Stimulated activated CD4-positive, alpha-beta T cell treated with anti-CD3 and anti-CD28 coated beads, TNF-alpha, amount 100 ng/mL, for 48 hours (primary cell): ENCODE measurements at places on chromosomes 2 and 18.

DNA sequence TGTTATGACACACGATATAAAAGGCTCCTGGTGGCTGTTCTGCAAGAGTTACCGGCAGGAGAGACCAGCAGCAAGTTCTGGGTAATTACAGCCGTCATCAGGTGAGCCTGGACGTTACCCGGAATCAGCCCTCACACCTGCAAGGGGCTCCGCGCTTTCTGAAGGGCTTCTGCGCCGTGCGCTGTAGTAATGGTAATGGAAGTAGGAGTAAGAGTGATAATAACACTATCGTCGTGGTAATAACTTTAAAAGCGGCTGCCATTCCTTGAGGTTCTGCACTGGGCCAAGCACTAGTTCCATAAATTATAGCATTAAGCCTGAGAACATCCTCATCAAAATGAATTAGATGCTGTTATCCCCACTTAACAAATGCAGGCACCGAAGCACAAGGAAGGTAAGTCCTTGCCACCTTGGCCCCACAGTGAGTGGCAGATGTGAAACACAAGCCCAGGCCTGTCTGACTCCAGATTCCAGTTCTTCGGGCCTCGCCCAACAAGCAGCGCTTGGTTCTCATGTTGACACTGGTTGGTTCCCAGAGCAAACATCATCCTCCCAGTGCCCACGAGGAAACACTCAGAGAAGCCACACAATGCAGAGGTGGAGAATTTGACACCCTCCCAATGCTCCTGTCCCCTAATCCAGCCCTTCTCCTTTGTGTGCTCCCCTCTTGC is 205.2 kb downstream of the EIPR1 start:
- no peak for DNase-seq

DNA sequence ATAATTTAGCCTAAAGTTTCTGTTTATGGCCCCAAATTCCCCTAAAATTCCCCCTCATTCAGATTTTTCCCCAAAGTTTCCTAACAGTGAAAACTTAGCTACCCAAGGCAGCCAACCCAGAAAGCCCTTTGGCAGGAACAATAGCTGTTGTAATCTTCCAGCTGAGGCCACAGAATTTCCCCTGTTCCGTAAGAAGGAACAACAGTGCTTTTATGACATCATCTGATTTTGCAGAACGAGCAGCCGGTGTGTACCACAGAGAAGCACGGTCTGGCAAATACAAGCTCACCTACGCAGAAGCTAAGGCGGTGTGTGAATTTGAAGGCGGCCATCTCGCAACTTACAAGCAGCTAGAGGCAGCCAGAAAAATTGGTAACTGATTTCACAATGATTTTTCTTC is 6.3 kb downstream of the TNFAIP6 start:
- DNase-seq: no peak

- DNase-seq: no peak
Measured at GRCh38 chr18:59718108-59718463, 20.9 kb upstream of the CCBE1 start.

GRCh38 chr2:27779417-27780055 is 8.0 kb downstream of the MRPL33 start:
- DNase-seq: no peak

- DNase-seq: no peak
Measured at GRCh38 chr2:41294331-41294730, 753.5 kb upstream of the PKDCC start.

DNA sequence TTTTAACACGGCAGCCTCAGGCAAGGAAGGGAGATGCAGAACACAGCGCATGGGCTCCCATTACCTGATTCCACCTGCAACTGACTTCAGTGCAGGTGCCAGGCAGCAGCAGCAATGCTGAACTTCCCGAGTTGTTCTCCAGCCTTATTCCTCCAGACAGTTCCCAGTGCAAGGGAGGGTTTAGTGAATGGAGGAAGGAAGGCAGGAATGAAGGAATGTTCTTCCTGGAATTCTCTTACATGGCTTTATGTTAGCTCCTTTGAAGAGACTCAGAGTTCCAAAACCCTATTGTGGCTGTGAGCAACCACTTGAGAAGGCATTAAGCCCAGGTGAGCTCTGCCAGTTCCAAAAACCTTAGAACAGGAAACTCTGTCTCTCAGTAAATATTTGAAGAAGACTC is 45.5 kb downstream of the SERPINB7 start:
- DNase-seq: no peak

GRCh38 chr2:168935810-168936581 is 34.9 kb downstream of the G6PC2 start:
- no peak for DNase-seq

DNA sequence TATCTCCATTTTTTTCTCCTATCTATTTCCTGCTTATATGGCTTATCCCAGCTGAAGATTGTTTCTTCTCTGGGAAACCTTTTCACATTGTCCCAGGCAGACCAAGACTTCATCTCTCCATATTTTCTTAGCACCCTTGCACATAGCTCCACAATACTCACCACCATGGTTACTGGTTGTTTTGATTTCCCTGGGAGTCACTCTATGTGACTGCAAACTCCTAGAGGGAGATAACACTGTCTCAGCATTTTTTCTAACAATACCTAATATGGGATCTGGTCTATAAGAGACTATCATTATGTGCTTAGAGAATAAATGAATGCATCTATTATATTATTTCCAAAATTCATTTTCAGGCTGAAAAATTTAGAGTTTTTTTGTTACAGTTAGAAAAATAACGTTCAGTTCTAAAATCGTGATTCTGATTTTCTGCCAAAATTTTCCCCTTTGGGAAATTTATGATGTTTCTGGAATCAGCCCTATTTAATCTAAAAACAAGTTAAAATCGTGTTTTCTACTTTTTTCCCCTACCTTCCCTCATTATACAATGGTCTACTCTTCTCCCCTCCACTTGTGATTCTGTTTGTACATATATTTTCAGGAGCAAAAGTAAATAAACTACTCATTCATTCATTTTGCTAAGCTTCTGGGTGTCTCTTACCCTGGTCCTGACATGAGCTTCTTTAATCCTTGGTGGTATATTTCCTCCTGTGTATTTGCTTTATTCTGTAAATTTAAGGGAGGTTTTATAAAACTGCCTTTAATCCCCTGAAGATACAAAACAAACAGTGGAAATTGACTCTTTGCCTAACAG is 95.4 kb downstream of the HNMT start:
- DNase-seq: no peak

DNA sequence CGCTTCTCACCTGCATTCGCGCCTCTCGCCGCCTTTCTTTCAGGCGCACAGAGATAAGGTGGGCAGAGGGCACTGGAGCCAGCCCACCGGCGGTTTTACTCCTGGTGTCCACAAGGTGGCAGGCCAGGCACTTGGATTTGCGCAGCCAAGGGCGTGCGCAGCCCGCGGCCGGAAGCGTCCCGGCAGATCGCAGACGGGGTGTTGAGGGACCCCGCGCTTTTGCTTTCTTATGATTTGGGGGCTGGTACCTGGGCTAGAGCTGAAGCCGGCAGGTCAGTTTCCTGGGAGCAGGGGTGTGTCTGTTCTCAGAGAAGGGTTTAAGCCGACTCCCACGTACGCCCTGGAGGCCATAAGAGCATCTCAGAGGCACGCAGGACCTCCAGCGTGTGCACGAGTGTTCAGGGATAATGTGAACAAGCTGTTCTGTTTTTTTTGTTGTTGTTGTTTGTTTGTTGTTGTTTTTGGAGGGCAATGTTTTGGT is 305.6 kb upstream of the CXCR4 start:
- peak; percentile 75 for DNase-seq

- no peak for DNase-seq
Measured at GRCh38 chr18:77113361-77114151, 19.0 kb downstream of the MBP start.

- DNase-seq: no peak
Measured at GRCh38 chr2:12050396-12050795, 304.0 kb downstream of the LPIN1 start.

DNA sequence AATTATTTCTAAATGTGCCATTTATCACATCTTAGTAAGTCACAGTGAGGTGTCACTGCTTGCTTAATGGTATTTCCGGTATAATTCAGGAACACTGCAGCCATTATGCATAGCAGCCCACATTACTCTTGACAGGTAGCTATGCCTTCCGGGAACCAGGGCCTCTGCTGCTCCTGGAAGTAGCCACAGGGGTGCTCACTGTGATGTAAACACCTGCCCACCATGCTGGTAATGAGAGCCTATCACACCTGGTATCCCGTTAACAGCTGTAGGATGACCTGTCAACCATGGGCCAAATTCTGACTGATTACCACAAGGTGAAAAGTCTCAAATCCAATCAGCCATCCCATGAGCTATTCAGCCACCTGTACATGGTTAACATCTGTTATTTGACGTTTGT is 647.0 kb upstream of the NXPH2 start:
- no peak for DNase-seq

DNA sequence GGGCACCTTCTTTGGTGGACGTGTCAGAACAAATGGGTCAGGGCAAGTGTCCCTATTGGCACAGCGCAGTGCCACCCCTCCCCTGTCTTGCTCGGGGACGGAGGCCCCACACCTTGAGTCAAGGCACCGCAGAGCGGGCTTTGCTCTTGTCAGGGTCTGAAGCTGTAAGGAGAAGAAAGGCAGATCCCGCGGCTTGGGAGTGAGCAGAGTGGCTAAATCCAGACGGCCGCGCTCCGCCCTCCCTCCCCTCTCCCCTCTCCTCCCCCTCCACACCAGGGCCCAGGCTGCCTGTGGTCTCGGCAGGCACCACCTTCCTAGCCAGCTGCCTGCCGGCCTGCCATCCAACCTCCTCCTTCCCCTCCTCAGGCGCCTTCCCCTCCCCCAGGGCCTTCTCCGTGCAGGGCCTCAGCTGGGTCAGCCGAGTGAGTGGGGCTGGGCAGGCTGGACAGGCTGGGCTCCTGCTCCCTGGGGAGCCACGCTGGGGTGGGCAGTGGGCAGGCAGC is 25.8 kb downstream of the SPEG start:
- DNase-seq: no peak

DNA sequence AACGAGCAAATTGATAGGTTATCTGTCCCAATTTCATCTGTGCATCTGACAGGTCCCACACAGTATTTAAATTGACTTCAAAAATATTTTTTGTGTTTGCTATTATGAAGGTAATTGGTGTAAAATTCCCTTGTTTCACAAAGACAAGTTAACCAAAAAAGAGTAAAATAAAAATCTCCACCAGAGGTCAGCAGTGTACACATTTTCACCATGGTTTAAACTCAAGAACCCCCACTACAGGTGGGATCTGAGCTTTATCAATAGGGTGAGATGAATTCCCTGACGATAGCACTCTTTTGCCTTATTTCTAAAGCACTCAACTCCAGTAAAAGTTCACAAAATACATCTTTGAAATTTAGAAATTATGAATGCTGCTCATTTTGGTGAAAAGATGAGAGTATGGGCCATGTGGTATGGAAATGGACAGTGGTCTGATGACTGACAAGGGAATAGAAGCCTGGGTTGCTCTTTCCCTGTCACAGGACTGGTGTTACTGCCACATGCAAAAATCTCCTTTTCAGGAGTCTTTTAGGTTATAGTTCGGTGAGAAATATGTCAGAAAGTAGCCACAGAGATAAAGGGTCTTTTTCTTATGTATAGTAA is 68.0 kb downstream of the SERPINB8 start:
- no peak for DNase-seq

DNA sequence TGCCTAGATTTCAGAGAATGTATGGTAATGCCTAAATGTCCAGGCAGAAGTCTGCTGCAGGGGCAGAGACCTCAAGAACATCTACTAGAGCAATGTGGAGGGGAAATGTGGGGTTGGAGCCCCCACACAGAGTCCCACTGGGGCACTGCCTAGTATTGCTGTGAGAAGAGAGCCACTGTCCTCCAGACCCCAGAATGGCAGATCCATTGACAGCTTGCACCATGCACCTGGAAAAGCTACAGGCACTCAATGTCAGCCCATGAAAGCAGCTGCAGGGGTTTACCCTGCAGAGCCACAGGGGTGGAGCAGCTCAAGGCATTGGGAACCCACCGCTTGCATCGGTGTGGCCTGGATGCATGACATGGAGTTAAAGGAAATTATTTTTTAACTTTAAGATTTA is 314.1 kb downstream of the CYRIA start:
- no peak for DNase-seq

DNA sequence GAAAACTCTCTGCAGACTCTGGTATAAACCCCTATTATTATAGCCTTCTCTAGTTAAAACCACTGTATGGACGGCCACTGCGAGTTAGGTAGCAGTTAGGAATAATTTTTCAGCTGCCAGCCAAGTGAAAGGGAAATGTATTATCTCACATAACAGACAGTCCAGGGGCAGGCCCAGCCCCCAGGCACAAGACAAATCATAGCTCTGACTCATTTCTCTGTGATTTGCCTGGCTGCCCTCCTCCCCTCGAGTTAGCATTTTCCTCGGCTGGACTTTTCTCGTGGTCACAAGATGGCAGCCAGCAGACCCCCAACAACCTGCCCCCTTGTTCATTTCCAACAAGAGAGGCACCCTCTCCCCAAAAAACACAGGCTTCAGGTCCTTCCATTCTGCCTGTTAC is 10.5 kb downstream of the VIT start:
- no peak for DNase-seq

DNA sequence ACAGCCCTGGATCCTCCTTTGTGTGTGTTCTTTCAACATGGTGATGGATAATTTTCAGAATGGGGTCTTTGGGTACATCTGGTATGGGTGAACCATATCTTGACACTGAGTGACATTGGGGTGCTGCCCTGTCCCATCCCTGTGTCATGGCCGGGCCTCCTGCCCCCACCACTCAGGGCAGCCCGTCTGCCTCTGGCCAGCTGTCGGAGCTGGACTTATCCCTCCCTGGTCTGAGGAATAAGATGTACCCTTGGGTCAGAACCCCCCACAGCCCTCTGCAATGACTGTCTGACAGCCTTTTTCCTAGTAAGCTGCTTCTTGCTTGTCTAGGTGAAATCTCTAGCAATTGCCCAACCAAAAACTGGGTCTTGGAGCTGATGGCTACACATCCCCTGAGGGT is 142.9 kb downstream of the SH3RF3 start:
- DNase-seq: no peak

GRCh38 chr18:47397671-47398319 is 146.3 kb upstream of the SKOR2 start:
- no peak for DNase-seq

DNA sequence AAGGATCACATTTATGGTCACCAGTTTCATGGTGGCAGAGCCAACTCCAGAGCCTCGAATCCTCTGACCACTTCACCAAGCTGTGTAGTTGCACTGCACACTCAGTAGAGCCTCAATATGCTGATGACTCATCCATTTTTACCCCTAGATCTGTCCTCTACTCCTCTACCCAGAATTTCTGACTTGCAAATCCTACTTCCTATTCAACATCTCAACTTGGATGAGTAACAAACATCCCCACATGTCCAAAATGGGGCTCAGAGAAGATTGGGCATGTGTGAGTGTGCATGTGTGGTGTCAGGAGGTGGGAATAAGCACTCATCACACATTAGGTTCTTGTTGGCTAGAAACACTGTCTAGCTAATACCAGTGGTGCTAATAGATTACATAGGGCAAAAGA is 57.8 kb upstream of the IGFBP2 start:
- DNase-seq: no peak
